ENCODE measurements at places on chromosomes 3 and 15. TPM values are rescaled to one million over a fixed set of nuclear protein-coding genes. Genes with fewer than 3 reads are reported as not detected.
A peak's percentile ranks its signal among the peaks of the same experiment; 100 is the strongest.

GRCh38 chr3:45437383-45437782 is 49.0 kb downstream of the LARS2 start:
- H3K27me3 ChIP-seq, result no peaks in the 10 kb centered on the region
- no peaks in the 10 kb centered on the region for H3K36me3 ChIP-seq
- no peak overlapping the region for H3K27ac ChIP-seq
- peaks cover 10% of the 10 kb centered on the region for H3K4me1 ChIP-seq
- no peak overlapping the region for H3K4me3 ChIP-seq

DNA sequence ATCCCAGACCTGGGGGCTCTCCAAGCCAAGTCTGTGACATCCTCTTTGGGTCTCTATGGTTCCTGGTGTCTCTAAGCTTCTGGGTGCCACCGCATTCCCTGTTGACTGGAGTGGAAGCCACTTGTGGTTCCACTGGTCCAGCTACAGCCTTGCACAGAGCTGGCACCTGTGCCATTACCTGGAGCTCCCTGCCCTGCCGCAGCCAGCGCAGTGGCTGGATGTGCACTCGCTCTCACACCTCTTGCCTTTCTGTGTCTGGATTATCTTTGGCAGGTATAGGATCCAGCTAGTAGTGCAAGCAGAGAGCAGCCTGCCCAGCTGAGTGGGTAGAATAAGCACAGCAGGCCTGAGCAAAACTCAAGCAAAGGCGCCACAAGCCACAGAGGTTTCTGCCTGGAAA is 1635.5 kb downstream of the OTOL1 start:
- DNase-seq, result no peak
- no peaks in the 10 kb centered on the region for H3K4me1 ChIP-seq
- H3K27ac ChIP-seq, result no peak overlapping the region
- H3K27me3 ChIP-seq, result no peaks in the 10 kb centered on the region
- H3K36me3 ChIP-seq, result no peaks in the 10 kb centered on the region

DNA sequence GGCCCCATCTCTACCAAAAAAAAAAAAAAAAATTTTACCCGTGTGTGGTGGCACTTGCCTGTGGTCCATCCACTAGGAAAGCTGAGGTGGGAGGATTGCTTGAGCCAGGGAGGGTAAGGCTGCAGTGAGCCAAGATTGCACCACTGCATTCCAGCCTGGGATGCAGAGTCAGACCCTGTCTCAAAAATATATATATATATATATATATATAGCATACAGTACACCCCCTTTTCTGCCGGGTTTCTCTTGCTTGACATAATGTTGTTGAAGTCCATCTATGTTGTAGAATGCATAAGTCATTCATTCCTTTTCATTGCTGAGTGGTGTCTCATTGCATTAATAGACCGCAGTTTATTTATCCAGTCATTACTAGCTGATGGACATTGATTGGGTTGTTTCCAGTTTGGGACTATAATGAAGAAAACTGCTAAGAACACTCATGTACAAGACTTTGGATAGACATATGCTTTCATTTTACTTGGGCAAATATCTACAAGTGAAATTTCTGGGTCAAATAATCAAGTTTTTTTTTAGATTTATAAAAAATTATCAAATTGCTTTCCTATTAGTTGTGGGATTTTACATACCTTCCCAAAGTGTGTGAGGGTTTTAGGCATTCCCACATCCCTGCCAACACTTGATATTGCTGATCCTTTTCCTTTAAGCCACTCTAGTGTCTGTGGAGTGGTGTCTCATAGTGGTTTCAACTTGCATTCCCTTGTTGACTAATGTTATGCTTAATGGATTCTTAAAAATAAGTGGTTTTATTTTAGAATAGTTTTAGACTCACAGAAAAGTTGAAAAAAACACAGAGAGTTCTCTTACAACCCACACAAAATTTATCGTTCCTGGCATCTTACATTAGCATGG is 2.1 kb upstream of the PRR20G start:
- no peak overlapping the region for H3K4me3 ChIP-seq
- H3K4me1 ChIP-seq, result peaks cover 9% of the 10 kb centered on the region
- H3K27me3 ChIP-seq, result no peaks in the 10 kb centered on the region
- H3K27ac ChIP-seq, result no peak overlapping the region

The SLC6A1 gene
- not detected for polyA plus RNA-seq

The DNAH12 gene
- 0.10 TPM for polyA plus RNA-seq

The LTK gene
- polyA plus RNA-seq, result not detected

GRCh38 chr3:98449606-98450193 is 13.3 kb upstream of the OR5K1 start:
- H3K4me1 ChIP-seq, result peaks cover 16% of the 10 kb centered on the region
- H3K27me3 ChIP-seq, result no peaks in the 10 kb centered on the region
- H3K4me3 ChIP-seq, result no peak overlapping the region
- no peak overlapping the region for H3K27ac ChIP-seq

The GP5 gene
- polyA plus RNA-seq, result 0.02 TPM

The RARB gene
- 0.06 TPM for polyA plus RNA-seq

- H3K27me3 ChIP-seq, result no peaks in the 10 kb centered on the region
- no peak overlapping the region for H3K4me3 ChIP-seq
- peaks cover 13% of the 10 kb centered on the region for H3K4me1 ChIP-seq
- DNase-seq, result no peak
These were observed 101.5 kb downstream of the DUT start for GRCh38 chr15:48432688-48433087.

- no peaks in the 10 kb centered on the region for H3K27me3 ChIP-seq
- peak; percentile 32 for DNase-seq
- H3K4me1 ChIP-seq, result peaks cover 22% of the 10 kb centered on the region
- peak overlapping the region; percentile 49 for H3K4me3 ChIP-seq
These were observed 11.6 kb downstream of the XIRP1 start for GRCh38 chr3:39180546-39181346.

The MUC13 gene
- not detected for polyA plus RNA-seq

The BTLA gene
- polyA plus RNA-seq, result 0.08 TPM

DNA sequence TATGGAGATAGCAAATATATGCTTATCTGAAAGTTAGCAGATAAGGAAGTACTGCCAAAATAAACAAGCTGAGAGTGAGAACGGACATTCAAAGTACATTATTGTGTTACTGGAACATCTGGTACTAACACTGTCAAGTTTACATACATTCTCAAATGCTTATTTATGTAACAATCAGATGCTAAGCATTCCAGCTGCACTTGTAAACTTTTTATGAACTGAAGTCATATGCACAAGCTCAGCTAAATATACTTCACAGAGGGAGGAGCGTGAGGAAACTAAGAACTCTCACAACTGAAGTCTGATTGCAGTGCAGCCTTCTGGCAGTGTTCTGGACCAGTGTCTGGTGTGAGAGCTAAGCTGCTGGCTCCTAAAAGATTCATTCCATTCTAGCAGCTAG is 223.7 kb upstream of the NANOGP8 start:
- peaks cover 27% of the 10 kb centered on the region for H3K4me1 ChIP-seq
- H3K27ac ChIP-seq, result no peak overlapping the region
- no peaks in the 10 kb centered on the region for H3K36me3 ChIP-seq
- H3K4me3 ChIP-seq, result no peak overlapping the region
- no peaks in the 10 kb centered on the region for H3K27me3 ChIP-seq
- no peak for DNase-seq

The MORC1 gene
- polyA plus RNA-seq, result not detected

GRCh38 chr3:50047426-50047825 is 41.3 kb upstream of the RBM5 start:
- no peak overlapping the region for H3K27ac ChIP-seq
- peaks cover under 1% of the 10 kb centered on the region for H3K4me1 ChIP-seq
- H3K36me3 ChIP-seq, result peaks cover 10% of the 10 kb centered on the region
- no peak for DNase-seq
- H3K4me3 ChIP-seq, result no peak overlapping the region
- H3K27me3 ChIP-seq, result no peaks in the 10 kb centered on the region

The ADAMTS9 gene
- 0.43 TPM for polyA plus RNA-seq

- peaks cover 9% of the 10 kb centered on the region for H3K27me3 ChIP-seq
- no peak overlapping the region for H3K4me3 ChIP-seq
- H3K36me3 ChIP-seq, result no peaks in the 10 kb centered on the region
These were observed 125.5 kb upstream of the ADAMTS9 start for GRCh38 chr3:64813326-64813725.

The DVL3 gene
- polyA plus RNA-seq, result 21.9 TPM

The EXD1 gene
- 0.17 TPM for polyA plus RNA-seq

DNA sequence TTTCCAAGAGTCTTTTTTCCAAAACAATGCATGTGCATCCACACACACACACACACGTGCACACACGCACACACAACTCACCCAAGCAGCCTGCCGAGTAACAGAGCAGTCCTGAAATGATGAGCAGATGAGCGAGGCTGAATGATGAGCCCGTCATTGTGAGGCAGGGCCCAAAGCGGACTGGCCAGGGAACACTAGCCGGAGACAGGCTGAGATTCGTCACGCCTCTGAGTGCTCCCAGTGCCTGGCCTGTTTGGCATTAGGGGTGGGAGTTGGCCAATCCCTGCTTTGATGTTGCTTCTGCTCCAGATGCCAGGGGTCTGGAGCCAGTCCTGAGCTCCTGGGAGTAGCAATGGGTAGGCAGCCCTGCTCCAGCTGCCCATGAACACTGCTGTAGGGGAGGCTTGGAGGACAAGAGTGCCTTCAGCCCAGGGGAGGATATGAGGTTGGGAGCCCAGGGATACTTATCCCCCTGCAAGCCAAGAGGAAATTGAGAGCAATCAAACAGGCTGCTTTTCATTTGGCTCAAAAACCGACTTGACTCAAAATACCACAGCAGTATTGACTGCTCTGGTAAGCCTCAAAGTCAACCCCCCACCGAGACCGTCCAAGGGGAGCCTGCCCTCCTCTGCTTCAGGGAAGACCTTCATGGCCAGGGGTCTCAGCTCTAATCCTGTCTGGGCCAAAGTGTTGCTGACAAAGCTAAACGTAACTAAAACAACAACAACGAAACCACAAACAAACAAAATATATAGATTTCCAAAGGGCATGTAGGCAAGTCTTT is 22.9 kb downstream of the COLQ start:
- no peak overlapping the region for H3K27ac ChIP-seq
- no peaks in the 10 kb centered on the region for H3K4me1 ChIP-seq

DNA sequence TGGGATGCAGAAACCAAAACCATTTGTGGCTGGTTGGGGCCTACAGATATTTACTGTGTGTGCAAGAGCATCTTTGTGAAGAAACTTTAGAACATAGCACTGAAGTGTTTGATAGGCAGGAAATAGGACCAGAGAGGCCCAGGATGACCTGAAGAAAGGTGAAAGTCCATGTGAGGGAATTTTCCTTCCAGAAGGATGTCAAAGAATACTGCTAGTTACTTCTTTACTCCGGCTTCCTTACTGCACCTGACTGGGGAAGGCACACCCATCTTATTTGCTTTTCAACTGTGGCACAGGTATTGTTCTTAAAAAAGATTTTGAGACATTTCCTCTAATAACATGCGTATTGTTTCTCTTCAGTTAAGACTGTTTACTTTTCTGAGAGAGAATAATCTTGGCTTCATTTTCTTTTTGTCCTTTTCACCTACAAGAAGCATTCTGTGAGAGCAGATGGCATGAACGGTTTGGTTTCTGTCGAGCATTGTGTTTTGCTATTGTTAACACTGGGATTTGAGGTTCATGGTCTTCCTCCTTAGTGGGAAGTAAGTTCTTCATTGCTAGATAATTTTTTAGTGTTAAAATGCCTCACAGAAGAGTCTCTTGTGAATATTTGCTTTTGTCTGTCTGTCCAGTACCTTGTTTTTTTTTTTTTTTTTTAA is 71.5 kb downstream of the SLCO3A1 start:
- no peaks in the 10 kb centered on the region for H3K27me3 ChIP-seq
- no peaks in the 10 kb centered on the region for H3K36me3 ChIP-seq
- H3K27ac ChIP-seq, result no peak overlapping the region

GRCh38 chr15:40825661-40826422 is 2.7 kb downstream of the PPP1R14D start:
- no peak for DNase-seq
- H3K4me1 ChIP-seq, result peaks cover 5% of the 10 kb centered on the region
- H3K4me3 ChIP-seq, result no peak overlapping the region

The PLSCR2 gene
- polyA plus RNA-seq, result not detected

DNA sequence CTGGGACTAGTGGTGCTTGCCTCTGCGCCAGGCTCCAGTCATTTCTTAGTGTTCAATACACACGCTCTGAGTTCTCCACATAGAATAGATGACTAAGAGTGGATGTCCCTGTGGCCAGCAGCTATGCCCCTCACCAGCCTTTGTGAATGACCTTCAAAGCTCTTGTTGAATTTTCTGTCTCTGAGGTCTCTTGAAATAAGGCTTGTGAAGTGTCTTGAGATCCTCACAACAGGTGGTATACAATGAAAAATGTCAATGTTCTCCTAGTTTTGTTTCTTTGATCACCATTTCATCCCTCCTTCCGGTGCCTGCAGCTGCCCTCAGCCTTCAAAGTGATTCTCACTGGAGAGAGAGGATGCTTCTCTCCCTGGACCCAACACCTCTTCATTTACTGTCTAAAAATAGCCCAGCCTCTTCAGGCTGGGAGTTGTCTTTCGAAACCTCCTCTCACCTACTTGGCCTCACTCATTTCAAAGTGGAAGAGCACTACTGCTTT is 5.4 kb downstream of the MAPKBP1 start:
- H3K27ac ChIP-seq, result peak overlapping the region; percentile 63
- no peaks in the 10 kb centered on the region for H3K27me3 ChIP-seq
- H3K36me3 ChIP-seq, result no peaks in the 10 kb centered on the region
- H3K4me1 ChIP-seq, result peaks cover 66% of the 10 kb centered on the region
- no peak overlapping the region for H3K4me3 ChIP-seq

DNA sequence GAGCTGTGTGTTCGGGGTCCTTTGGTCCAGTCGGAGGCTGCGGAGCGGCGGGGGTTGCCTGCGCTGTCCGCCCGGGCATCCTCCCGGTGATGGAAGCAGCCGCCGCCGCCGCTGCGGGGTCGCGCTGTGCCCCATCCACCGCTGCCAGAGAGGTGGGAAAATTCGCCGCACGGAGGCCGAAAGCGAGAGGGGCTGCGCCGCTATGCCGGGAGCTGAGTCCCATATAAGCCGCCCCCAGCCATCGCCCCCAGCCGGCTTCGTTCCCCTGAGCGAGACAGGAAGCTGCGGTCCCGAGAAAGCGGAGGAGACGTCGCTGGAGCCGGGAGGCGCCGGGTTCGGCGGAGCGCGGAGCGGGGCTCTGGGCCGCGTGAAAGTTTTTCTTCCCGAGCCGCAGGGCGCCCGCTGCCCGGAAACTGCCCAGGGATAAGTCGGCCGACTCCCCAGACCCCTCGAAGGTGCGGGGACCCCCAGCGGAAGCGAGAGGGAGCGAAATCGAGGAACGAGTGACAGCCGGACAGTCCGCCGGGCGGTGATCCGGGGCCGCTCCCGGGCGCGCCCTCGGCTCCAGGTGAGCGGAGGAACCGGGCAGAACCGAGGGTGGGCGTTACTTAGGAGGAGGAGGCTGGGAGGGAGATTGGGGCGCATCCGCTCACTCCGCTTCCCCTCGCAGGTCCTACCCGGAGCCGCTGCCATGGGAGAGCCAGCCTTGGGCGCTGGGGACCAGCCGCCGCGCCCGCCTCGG is 574 bp downstream of the CHST2 start:
- H3K27me3 ChIP-seq, result peaks cover 18% of the 10 kb centered on the region
- no peaks in the 10 kb centered on the region for H3K36me3 ChIP-seq
- DNase-seq, result no peak

Data from keratinocyte (primary cell).